Fibroblast of lung (primary cell): ENCODE measurements at places on chromosomes 16 and 17. TPM values are rescaled to one million over a fixed set of nuclear protein-coding genes. Genes with fewer than 3 reads are reported as not detected.

- H3K4me3 ChIP-seq, result no peak overlapping the region
- no peak for DNase-seq
- H3K27me3 ChIP-seq, result no peaks in the 10 kb centered on the region
- H3K27ac ChIP-seq, result no peak overlapping the region
- H3K4me1 ChIP-seq, result peaks cover 5% of the 10 kb centered on the region
These were observed 4.4 kb downstream of the XPO6 start for GRCh38 chr16:28207399-28207798.

- H3K27me3 ChIP-seq, result no peaks in the 10 kb centered on the region
- no peak overlapping the region for H3K27ac ChIP-seq
- no peaks in the 10 kb centered on the region for H3K36me3 ChIP-seq
- H3K4me3 ChIP-seq, result no peak overlapping the region
- no peak for DNase-seq
These were observed 18.5 kb downstream of the ZFPM1 start for GRCh38 chr16:88471575-88471974.

DNA sequence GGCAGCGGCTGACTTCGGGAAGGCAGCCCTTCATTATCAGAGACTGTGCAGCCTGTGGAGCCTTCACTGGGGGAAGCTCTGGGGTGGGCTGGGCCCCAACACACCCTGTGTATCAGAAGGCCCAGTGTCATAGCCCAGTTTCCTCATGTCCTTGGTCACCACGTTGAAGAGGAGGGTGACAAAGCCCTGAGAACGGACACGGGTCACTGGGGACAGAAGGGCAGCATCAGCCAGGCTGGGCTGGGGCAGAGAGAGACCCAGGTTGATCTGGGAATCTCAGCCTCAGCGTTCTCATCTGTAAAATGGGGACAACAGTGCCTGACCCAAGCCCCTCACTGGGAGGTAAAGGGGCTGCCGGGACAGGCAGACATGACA is 19.3 kb downstream of the B9D1 start:
- H3K36me3 ChIP-seq, result no peaks in the 10 kb centered on the region
- no peaks in the 10 kb centered on the region for H3K27me3 ChIP-seq
- H3K27ac ChIP-seq, result no peak overlapping the region
- no peak overlapping the region for H3K4me3 ChIP-seq
- DNase-seq, result no peak

GRCh38 chr17:45227926-45228762 is 6.5 kb downstream of the FMNL1 start:
- peak overlapping the region; percentile 67 for H3K27ac ChIP-seq
- no peak for DNase-seq
- H3K27me3 ChIP-seq, result peaks cover under 1% of the 10 kb centered on the region
- H3K36me3 ChIP-seq, result no peaks in the 10 kb centered on the region

GRCh38 chr17:82943751-82944150 is 103.9 kb upstream of the ZNF750 start:
- no peak overlapping the region for H3K4me3 ChIP-seq
- no peak overlapping the region for H3K27ac ChIP-seq
- no peaks in the 10 kb centered on the region for H3K27me3 ChIP-seq
- H3K4me1 ChIP-seq, result no peaks in the 10 kb centered on the region

- peaks cover 16% of the 10 kb centered on the region for H3K36me3 ChIP-seq
- DNase-seq, result peak; percentile 68
- peaks cover 23% of the 10 kb centered on the region for H3K4me1 ChIP-seq
- H3K27me3 ChIP-seq, result no peaks in the 10 kb centered on the region
- peak overlapping the region; percentile 91 for H3K27ac ChIP-seq
- peak overlapping the region; percentile 33 for H3K4me3 ChIP-seq
These were observed 100.1 kb upstream of the CHMP6 start for GRCh38 chr17:80891397-80892018.

DNA sequence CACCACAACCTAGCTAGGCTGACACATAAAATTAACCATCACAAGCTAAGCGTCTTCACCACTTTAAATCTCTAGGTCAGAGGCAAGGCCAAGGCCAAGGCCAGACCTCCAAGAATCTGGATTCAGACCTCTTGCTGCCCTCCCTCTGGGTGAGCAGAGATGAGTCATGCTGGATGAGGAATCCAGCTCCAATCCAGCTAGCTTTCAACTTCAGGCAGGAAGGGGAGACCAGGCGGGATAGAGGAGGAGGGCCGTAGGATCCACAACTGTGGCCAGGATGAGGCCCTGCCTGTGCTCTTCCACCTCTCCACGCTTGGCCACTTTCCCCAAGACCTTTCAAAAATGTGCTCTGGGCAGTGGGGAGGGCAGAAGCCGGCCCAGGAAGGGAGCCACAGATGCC is 14.7 kb downstream of the LRRC75A start:
- no peak overlapping the region for H3K4me3 ChIP-seq
- H3K27ac ChIP-seq, result peak overlapping the region; percentile 37
- H3K27me3 ChIP-seq, result no peaks in the 10 kb centered on the region
- no peaks in the 10 kb centered on the region for H3K4me1 ChIP-seq
- DNase-seq, result peak; percentile 89

GRCh38 chr17:72399608-72400487 is 279.0 kb downstream of the SOX9 start:
- H3K36me3 ChIP-seq, result no peaks in the 10 kb centered on the region
- peaks cover 9% of the 10 kb centered on the region for H3K4me1 ChIP-seq
- H3K27ac ChIP-seq, result no peak overlapping the region
- no peak for DNase-seq
- no peak overlapping the region for H3K4me3 ChIP-seq

LGALS9B gene
- total RNA-seq, result not detected in 2 replicates

TMEM106A gene
- 0.77 and 1.5 TPM in 2 replicates for total RNA-seq
